ENCODE measurements at places on chromosomes 5 and 9.

GRCh38 chr5:10268100-10268499 lies 18.0 kb downstream of the CCT5 start:
- no peak for DNase-seq

DNA sequence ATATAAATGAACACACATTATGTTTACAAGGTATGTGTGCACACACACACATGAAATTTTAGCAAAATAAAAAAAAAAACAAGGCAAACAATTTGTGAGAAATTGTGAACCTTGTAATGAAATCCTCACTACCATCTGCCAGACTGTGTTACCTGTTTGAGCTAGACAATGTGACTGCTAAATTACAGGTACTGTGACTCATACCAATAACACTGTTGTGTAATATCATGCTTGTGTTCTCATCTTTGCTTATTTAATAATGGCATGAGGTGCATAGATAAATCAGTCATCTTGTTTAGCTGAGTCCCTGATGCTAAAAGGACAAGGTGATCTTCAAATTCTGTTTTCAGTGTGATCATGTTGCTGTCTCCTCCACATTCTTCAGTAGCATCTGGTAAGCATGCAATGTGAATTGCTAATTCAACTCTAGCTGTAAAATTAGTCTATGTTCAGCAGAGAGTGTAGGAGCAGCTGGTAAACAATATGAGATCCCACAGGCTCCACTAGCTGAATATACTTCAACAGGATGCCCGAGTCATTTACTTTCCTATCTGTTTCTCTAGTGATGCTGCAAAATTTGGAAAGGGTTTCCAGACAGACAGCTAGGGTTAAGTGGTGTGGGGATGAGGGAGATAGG lies 966.3 kb upstream of the C9orf72 start:
- no peak for DNase-seq

DNA sequence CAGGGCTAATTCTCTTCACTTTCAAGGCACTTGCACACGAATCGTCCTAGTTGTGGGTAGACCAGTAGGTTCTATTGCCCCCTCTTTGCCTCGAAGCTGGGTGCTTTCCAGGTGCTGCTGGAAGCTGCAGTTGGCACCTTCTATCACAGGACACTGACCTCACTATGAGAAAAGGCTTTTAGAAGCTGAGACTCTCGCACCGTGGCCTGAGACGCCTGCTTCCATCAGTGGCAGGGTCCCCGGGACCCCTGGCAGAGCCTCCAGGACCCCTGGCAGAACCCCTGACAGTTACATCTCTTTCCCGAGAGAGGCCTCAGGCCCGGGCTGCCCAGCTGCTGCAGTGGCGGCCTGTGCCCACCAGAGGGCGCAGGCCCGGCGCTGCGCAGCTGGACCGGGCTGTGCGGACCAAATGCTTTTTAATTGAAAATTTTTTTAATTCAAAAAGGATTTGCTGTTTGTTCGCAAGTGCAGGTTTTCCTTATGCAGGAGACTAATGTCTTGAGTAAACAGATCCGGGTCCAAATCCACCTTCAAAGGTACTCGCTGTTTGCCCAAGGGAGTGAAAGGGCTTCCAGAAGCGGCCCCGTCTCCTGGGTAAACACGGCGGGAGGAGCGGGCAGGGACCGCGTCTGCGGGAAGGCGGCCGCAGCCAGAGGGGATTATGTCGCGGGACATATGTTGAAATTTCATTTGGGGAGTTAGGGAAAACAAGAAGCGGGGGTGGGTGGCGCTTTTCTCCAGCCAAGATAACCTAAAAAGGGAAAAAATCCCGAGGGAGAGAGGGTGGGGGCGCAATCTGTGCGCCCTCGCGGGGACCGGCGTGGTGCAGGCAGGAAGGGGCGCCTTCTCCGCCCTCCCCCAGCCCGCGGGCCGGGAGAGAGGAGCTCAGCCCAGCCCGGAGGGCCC lies 114.5 kb upstream of the LMX1B start:
- peak; percentile 85 for DNase-seq

DNA sequence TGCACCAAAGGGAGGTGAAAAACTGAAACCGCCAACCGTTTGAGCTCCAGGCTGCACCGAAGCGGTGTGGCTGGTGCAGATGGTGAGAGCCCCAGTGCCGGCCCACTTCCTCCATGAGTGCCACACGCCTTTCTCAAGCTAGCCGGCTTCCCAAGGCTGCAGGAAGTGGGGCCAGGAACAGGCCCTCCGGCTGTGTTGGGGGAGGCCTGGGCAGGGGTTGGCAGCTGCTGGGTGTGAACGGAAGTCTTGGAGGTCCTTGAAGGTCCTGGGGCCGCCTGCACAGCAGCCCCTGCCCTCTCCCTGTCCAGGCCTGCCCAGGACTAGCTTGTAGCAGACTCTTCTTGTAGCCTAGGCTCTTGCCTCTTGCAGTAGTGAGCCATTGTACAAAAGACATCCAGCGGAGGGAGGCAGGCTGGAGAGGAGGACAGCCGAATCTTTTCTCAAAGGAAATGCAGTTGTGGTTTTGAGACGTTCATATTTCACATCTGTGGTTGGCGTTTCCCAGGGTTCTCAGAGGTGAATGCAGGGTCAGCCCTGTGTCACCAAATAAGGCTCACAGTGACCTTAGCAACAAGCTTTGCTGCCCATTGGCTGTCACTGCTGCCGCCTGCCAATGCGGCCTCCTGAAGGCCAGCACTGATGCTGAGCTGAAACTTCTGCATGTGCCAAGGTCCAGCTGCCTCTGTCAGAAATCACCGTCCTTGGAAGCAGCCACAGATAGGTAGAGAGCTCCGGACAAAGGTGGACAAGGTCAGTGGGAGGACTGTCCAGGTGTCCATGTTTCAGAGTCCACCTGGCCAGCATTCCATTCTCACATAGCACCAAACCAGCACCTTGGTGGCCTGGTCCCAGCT lies 23.9 kb downstream of the IRF1 start:
- no peak for DNase-seq

DNA sequence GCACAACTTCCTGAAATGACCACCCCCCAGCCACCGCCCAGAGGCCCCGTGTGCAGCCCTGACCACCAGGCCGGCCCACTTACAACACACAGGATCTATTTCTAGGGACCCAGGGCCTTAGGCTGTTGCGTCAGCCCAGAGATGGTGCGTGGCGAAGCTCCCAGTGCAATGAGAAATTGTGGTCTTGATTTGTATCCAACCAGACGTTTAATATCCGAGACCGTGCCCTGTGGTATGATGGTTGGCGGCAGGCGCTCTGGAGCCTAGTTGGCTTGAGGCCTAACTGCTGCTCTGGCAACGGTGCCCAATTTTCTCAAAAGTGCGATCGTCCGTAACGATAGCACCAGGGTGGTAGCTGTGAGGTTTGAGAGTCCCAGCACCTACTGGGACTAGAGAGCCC lies 32.6 kb upstream of the SLC6A19 start:
- DNase-seq, result no peak

DNA sequence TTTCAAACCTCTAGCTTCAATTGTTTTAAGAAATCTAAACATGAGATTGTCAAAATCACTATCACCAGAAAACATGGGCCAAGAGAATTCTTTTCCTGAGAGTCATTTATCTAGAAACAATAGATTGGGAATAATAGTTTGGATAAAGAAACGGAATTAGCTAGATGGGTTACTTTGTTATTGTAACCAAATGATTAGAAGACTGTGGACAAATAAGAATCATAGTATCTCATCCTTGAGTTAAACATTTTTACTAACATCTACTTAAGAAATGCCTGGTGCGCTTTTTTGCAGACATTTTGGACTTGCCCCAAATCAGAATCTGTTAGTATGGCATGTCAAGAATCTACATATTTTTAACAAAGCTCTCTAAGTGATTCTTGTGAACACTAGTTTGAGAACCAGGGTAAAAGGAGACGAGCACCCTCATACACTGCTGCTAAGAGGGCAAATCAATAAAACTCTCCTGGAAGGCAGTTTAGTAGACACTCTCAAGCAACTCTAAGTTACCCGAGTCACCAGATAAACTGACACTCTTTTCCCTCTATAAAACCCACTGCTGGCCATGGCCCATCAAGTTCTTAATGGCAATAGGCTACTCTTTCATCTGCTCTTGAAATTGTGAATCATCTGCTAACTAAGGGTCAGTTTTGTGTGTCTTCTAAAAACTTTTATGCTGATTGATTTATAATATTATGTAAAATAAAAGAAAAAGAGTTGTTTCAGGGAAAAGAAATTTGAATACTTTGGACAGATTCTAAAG lies 39.1 kb downstream of the TPD52L3 start:
- no peak for DNase-seq

- no peak for DNase-seq
These were observed 334.0 kb upstream of the PTPRD start for GRCh38 chr9:10946676-10947410.

- no peak for DNase-seq
These were observed 101.7 kb upstream of the MYO10 start for GRCh38 chr5:17037751-17038150.

DNA sequence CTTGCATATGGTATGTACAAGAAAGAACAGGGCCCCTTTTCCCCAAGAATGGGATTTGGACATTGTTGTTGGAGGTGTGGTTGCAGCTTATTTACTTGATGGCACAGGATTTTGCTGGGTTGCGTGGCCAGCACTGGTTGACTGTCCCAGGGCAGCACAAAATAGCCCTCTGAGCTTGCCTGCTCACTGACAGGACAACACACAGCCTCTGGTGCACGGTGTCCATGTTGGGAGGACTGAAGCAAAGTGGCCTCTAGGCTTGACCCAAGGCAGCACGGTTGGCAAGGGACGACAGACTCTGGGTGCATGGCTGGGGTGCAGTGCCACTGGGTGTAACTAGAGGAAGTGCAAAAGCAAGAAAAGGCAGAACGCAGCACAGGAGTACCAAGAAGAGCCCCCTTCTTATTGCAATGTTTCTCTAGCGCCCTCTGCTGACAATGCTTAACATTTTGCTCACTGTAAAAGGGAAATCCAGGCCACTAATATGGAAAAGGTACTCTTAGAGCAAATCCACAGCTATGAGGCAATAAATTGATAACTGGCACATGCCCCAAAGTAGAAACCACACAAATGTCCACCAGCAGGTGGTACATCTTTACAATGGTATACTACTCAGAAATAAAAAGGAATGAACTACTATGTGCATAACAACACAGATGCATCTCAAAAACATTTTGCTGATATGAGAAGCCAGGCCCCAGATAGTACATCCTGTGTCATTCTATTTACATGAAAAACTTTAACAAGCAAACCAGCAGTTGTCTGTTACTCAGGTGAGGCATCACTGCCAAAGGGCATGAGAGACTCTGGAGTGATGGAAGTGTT lies 47.4 kb upstream of the BARX1 start:
- peak; percentile 86 for DNase-seq

- DNase-seq, result peak; percentile 47
These were observed 9.9 kb downstream of the CCDC69 start for GRCh38 chr5:151213803-151214613.

DNA sequence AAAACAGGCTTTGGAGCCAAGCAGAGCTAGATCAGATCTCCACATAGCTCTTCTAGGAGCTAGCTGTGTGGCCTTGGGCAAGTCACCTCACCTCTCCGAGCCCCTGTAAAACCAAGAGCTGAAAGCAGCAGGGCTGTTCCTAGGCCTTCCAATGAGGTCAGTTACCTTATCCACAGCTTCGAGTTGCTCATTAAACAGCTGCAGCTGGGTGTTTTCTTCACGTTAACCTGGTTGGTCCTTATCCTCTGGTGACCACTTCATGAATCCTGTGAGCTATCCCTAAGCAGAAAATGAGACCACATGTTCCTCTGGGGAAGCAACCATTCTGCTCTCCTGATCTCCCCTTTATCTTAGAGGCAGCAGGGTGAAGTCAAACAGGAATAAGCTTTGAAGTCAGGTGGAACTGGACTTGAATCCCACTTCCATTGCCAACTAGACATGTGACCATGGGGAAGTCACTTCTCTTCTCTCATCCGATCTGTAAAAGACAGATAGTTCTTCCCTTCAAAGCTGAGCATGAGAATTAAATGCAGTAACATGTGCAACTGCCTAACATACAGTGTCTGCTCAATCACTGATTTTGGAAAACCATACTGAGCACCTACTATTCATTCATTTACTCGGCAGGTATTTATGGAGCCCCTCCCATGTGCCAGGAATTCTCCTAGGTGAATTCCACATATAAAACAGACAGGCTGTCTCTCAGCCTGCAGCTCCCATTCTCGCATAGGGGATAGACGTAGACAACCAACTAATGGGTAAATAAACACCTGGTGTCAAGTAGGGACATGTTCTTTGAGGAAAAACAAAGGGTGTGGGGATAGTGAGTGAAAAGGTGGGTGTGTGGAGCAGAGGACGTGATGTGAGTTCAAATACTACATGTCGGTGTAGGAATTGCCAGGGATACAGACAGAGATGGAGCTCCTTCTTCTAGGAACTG lies 111.7 kb upstream of the BOD1 start:
- DNase-seq, result no peak

DNA sequence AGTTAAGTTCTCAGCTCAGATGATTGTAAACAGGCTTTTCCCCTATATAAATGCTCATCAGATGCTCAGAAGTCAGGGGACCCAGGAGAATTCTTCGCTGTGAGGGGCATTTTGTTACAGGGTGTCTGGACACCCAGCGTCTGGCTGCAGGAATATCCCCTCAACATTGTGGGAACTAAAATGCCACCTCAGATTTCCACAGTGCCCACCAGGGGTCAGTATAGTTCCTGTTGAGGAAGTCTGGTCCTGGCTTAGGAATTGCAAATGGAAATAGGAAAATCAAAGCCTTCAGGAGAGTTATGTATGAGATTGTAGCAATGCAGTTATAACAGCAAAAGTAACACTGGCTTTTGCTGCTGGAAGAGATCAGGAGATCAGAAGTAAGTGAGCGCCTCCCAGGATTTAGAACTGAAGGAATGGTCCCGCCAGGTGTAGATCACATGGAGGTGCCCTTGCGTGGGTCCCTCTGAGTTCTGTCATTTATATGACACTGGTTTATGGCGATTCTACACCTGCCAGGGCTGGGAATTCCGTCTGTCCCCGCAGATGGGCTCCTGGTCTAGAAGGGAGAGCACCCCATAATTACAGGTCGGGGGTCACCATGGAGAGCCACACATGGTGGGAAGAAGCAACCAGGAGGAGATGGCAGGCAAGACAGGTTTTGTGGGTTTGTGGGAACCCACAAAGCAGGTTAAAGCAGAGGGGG lies 47.1 kb upstream of the CTSL start:
- DNase-seq, result peak; percentile 83

- DNase-seq, result no peak
These were observed 375.8 kb downstream of the RAB3C start for GRCh38 chr5:58958701-58959100.

DNA sequence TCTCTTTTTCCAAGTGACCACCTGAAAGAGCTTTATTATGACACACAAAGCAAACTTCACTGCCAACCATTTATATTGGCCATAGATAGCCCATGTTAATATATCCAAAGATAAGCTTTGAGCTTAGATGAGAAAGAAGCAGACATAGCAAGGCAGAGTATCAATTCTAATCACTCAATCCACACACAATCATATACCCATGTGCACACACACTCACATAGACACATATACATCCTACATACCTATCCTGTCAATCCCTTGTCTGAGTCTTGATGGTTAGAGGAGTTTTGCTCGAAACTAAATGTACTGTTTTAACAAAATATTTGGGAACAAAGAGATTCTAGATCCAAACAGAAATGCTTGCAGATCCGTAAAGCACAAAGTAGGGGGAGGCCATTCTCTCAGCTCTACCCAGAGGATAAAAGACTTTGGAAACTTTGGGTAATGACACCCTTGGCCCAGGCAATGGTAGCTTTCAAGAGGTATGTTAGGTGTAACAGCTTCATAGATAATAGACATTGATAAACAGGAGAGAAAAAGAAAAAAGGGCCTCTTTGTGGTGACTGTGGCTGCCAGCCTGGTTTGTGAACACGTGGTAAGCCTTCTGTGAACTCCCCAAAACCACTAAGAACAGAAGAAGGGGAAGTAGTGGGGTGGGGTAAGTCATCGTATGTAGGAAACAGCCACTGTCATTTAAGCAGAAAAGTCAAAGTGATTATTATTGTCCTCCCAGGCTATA lies 121.6 kb downstream of the TLR4 start:
- DNase-seq, result no peak
